ENCODE measurements at places on chromosomes 4 and X. TPM values are rescaled to one million over a fixed set of nuclear protein-coding genes. Genes with fewer than 3 reads are reported as not detected.

DNA sequence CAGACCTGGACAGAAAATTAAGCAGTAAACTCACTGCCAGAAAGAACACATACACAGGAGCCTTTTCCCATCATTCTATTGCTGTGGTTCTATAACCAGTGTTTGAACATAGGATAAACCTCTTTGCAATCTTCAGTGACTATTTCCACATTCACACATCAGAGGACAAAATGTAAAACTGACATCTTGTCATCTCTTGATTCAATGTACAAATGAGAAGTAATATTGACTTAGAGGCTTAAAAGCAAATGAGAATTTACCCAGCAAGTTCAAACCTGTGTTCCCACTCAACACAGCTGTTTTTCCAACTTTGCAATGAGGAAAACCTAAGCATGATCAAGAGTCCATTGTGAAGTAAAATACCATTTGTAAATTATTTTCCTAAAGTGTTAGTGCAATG lies 307.1 kb upstream of the CPXCR1 start:
- no peaks in the 10 kb centered on the region for H3K4me1 ChIP-seq
- DNase-seq, result no peak
- no peak overlapping the region for H3K27ac ChIP-seq
- H3K4me3 ChIP-seq, result no peak overlapping the region

DNA sequence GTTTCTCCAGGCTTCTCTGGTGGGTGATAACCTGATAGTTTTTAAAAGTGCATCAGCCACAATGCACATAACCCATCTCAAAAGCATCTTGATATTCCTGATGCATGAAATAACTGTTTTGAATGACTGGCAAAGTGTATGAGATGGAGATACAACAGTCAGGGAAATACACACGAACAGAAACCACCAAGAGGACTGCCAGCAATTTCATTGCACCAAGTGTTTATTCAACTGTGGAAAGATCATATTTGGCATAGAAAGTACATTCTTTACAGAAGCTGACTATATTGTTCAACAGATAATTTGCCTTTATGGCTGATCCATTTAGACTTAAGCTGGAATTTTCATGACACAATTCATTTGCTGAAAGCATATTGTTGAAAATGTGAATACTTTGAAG lies 139.5 kb downstream of the SLIT2 start:
- no peaks in the 10 kb centered on the region for H3K27me3 ChIP-seq
- H3K4me3 ChIP-seq, result no peak overlapping the region
- no peak overlapping the region for H3K27ac ChIP-seq
- H3K4me1 ChIP-seq, result peaks cover 13% of the 10 kb centered on the region

Gene CXXC4
- 23.6 TPM for total RNA-seq

GRCh38 chr4:56505269-56506130 lies at the start of gene ARL9:
Gene ARL9 (plus strand): TSS chr4:56505791. CDS start chr4:56505863, 72 bp downstream.
- no peak within 1 kb of the TSS for H3K27ac ChIP-seq
- H3K4me1 ChIP-seq, result no peaks in the 10 kb centered on the region
- H3K4me3 ChIP-seq, result peak within 1 kb of the TSS; percentile 66
- H3K36me3 ChIP-seq, result peaks cover 6% of the 10 kb centered on the region
- DNase-seq, result peak; percentile 80

Gene LARP7
- total RNA-seq, result 88.7 TPM

GRCh38 chrX:57752866-57753265 lies 72.8 kb upstream of the NLRP2B start:
- no peaks in the 10 kb centered on the region for H3K27me3 ChIP-seq
- H3K4me1 ChIP-seq, result no peaks in the 10 kb centered on the region
- no peaks in the 10 kb centered on the region for H3K36me3 ChIP-seq

- no peaks in the 10 kb centered on the region for H3K4me1 ChIP-seq
- no peak overlapping the region for H3K27ac ChIP-seq
- no peak for DNase-seq
- no peaks in the 10 kb centered on the region for H3K27me3 ChIP-seq
- no peaks in the 10 kb centered on the region for H3K36me3 ChIP-seq
Observed at GRCh38 chr4:32735856-32736590, 2015.9 kb downstream of the PCDH7 start.

DNA sequence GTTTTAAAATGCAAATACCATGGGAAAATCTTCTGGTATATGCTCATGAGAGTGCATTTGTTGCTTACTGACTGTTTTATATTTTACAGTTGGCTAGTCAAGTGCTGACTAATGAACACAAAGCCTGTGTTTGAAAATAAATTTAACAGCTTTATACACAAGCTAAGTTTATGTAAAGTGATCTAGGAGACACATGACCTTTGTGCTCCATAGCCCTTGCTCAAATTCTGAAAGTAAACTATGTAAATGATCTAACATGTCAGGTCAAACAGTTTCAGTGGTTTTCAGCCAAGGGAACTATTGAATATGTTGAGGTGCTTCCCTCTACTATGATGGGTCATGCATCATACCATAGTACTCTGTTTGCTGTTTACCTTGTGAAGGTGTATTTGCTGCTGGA lies 36.7 kb downstream of the DIAPH2 start:
- no peak for DNase-seq
- no peaks in the 10 kb centered on the region for H3K27me3 ChIP-seq
- H3K36me3 ChIP-seq, result no peaks in the 10 kb centered on the region
- H3K4me3 ChIP-seq, result no peak overlapping the region
- H3K4me1 ChIP-seq, result no peaks in the 10 kb centered on the region
- no peak overlapping the region for H3K27ac ChIP-seq

Gene PARM1
- total RNA-seq, result 1.6 TPM

Gene TMEM165
- 85.6 TPM for total RNA-seq

Gene UGT2B11
- not detected for total RNA-seq

Gene AR
- total RNA-seq, result 8.1 TPM

GRCh38 chr4:158016511-158016910 lies 156.3 kb downstream of the GASK1B start:
- no peak for DNase-seq
- H3K4me1 ChIP-seq, result no peaks in the 10 kb centered on the region
- no peak overlapping the region for H3K27ac ChIP-seq
- H3K27me3 ChIP-seq, result no peaks in the 10 kb centered on the region
- H3K4me3 ChIP-seq, result no peak overlapping the region
- no peaks in the 10 kb centered on the region for H3K36me3 ChIP-seq

GRCh38 chr4:77805840-77806239 lies 13.3 kb downstream of the CNOT6L start:
- H3K4me3 ChIP-seq, result no peak overlapping the region
- no peak overlapping the region for H3K27ac ChIP-seq
- no peaks in the 10 kb centered on the region for H3K27me3 ChIP-seq
- peaks cover 4% of the 10 kb centered on the region for H3K4me1 ChIP-seq
- no peak for DNase-seq

Gene NDUFC1
- total RNA-seq, result 40.6 TPM
